Activated naive CD8-positive, alpha-beta T cell treated with anti-CD3 and anti-CD28 coated beads, Interleukin-2, amount 10 ng/mL, durations not matched to agents 7 days and 5 days (primary cell): ENCODE measurements at places on chromosomes 7 and 10.

DNA sequence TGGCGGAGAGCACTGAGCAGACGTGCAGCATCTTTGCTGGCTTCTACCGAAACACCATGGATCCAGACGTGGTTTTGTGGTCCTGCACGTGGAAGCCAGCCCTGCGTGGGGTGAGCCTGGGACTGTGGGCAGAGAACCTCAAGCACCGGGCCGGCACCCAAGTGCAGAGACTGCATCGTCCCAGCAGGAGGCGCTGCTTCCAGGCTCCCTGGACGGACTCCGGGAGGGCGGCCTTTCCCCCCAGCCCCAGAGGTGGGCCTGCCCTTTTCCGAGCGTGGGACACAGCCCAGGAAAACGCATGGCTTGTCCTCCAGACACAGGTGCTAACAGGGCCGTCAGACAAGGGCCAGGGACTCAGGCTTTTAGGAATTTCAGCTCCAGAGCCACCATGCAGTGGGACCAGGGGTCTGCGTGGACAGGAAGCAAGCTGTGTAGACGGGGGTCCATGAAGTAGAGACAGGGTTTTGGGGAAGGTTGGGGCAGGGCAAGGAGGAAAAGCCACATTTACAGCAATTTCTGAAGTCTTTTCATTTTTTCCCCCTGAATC lies 303.9 kb downstream of the WDR37 start:
- H3K27me3 ChIP-seq, result peaks cover 29% of the 10 kb centered on the region
- no peaks in the 10 kb centered on the region for H3K4me1 ChIP-seq
- no peak overlapping the region for H3K4me3 ChIP-seq
- no peak for DNase-seq
- no peaks in the 10 kb centered on the region for H3K36me3 ChIP-seq

DNA sequence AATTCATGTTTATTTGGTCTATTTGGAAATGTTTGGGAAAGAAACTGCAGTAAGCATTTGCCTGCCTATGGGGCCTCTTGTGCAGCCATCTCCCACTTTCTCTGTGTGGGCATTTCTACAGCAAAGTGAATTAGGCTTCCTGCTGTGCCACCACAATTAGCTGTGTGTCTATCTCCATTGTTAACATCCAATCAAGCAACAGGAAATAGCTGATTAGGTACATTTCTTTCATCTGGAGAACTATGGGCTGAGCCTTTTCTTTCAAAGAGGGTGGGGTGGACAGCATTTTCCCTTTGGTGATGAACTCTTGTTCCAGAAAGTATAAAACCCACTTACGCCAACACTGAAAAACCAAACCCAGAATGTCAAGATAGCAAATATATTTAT lies 640.0 kb downstream of the ACTR3B start:
- no peak overlapping the region for H3K4me3 ChIP-seq
- H3K4me1 ChIP-seq, result no peaks in the 10 kb centered on the region
- no peaks in the 10 kb centered on the region for H3K36me3 ChIP-seq
- no peak overlapping the region for H3K27ac ChIP-seq
- no peak for DNase-seq

DNA sequence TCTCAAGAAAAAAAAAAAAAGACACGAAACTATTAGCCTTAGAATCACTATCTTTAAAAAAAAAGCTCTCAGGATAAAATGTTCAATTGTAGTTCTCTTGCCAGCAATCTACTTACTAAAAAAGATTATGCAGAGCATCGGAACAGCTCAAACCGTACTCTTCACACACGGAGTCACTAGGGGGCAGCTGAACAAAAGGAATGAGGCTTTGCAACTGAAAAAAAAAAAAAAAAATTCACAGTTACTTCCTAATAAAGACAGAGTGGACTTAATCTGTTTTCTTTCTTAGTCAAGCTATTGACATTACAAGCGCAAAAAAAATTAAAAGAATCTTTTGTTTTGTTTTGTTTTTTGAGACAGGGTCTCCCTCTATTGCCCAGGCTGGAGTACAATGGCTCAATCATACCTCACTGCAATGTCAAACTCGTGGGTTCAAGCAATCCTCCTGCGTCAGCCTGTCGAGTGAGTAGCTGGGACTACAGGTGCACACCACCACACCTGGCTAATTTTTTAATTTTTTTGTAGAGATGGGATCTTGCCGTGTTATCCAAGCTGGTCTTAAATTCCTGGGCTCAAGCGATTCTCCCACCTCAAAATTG lies 11.5 kb downstream of the PMS2 start:
- H3K36me3 ChIP-seq, result peaks cover 15% of the 10 kb centered on the region
- no peaks in the 10 kb centered on the region for H3K27me3 ChIP-seq
- DNase-seq, result no peak
- no peak overlapping the region for H3K27ac ChIP-seq

DNA sequence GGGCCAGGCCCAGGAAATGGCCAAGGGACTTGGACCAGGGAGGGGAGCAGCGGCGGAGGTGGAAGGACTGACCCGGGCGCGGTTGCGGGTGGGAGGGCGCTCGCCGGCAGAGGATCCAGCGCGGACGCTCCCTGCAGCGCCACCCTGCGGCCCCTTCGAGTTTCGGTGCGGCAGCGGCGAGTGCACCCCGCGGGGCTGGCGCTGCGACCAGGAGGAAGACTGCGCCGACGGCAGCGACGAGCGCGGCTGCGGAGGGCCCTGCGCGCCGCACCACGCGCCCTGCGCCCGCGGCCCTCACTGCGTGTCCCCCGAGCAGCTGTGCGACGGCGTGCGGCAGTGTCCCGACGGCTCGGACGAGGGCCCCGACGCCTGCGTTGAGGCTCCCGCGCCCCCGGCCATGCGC lies 16.8 kb upstream of the ZNF467 start:
- peaks cover 19% of the 10 kb centered on the region for H3K27me3 ChIP-seq
- peaks cover 1% of the 10 kb centered on the region for H3K4me1 ChIP-seq
- DNase-seq, result peak; percentile 76
- no peak overlapping the region for H3K27ac ChIP-seq
- no peak overlapping the region for H3K4me3 ChIP-seq
- H3K36me3 ChIP-seq, result no peaks in the 10 kb centered on the region

- DNase-seq, result no peak
- H3K4me3 ChIP-seq, result no peak overlapping the region
- H3K27me3 ChIP-seq, result no peaks in the 10 kb centered on the region
- H3K27ac ChIP-seq, result no peak overlapping the region
- H3K36me3 ChIP-seq, result no peaks in the 10 kb centered on the region
These were observed 72.9 kb upstream of the NEBL start for GRCh38 chr10:20970044-20970443.

DNA sequence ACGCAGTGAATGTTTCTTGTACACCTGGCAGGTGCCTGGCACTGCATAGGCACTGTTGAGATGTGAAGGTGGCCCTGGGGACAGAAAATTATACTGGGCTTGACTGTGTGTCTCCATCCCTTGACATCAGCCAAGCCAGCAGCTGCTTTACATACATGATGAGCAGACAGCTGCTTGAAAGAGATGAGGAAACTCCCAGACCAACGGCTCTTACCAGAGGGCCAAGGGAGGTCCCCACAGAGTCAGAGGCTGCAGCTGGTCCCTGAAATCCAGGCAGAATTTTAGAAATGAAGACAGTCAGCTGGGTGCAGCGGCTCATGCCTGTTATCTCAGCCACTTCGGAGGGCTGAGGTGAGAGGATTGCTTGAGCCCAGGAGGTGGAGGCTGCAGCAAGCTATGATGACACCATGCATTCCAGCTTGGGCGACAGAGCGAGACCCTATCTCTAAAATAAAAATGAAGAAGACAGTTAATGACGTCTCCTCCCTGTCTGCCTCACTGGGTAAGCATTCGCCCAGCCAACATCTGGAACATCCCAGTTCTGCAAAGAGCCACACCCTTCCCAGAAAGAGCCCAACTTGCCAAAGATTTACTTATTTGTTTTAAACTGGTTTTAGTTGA lies 17.6 kb downstream of the LIMK1 start:
- peaks cover 23% of the 10 kb centered on the region for H3K36me3 ChIP-seq
- no peaks in the 10 kb centered on the region for H3K27me3 ChIP-seq

GRCh38 chr7:80583901-80584300 lies 54.5 kb upstream of the CD36 start:
- H3K27me3 ChIP-seq, result no peaks in the 10 kb centered on the region
- no peaks in the 10 kb centered on the region for H3K4me1 ChIP-seq
- no peaks in the 10 kb centered on the region for H3K36me3 ChIP-seq
